CD4-positive, CD25-positive, alpha-beta regulatory T cell (primary cell): ENCODE measurements at places on chromosomes 5 and 9.

GRCh38 chr9:108811944-108812343, 43.8 kb downstream of the ACTL7B start:
- H3K27ac ChIP-seq = no peak overlapping the region
- no peak for DNase-seq
- H3K4me3 ChIP-seq = no peak overlapping the region
- H3K27me3 ChIP-seq = peaks cover 6% of the 10 kb centered on the region

DNA sequence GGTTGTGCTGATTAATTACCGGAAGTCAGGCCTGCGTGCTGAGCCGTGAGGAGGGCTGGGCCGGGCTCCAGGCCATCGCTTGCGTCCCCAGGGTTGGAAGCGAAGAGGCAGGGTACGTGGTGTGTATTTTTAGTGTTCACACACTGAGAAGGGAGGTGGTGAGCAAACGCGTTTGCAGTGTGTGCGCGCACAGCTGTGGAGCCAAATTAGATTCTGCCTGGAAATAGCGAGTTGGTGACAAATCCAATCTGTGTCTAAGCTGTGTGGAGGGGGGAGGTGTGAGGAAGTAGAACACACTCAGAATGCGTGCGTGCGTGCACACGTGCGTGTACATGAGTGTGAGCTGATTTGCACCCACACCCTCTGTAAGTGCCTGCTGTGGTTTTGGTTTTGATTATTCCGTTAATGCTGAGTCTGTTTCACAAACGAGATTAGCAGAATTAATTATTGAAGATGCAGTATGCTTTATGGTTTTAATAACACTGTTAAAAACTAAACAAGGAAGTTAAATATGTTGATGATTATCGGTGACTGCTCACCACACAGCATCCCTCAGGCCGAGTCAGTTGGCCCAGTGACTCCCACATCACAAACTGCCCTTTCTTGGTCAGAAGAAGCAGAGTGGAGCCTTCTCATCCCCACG, 111.8 kb upstream of the FCN2 start:
- H3K27me3 ChIP-seq = no peaks in the 10 kb centered on the region
- no peaks in the 10 kb centered on the region for H3K36me3 ChIP-seq
- no peak overlapping the region for H3K27ac ChIP-seq
- H3K4me1 ChIP-seq = no peaks in the 10 kb centered on the region
- H3K4me3 ChIP-seq = no peak overlapping the region

DNA sequence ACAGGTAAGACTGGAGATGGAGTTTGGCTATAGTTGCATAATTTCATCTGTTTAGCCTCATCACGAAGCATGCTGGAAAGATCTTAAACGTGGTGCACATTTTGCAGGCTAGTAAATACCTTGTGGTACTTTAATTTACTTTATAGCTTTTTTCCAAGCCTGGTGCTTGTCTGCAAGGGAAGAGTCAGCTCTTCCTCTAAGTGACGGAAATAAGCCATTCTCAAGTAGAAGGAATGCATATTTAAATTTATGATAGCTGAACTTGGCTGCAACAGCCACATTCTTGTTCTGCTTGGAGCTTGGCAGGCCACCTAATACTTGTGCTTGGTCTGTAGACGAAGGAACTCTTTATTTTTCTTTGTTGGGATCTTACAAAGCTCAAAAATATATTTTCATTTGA, 188.0 kb upstream of the PIK3R1 start:
- no peaks in the 10 kb centered on the region for H3K27me3 ChIP-seq
- no peaks in the 10 kb centered on the region for H3K4me1 ChIP-seq
- no peaks in the 10 kb centered on the region for H3K36me3 ChIP-seq

GRCh38 chr5:107510125-107510524, 160.6 kb downstream of the EFNA5 start:
- DNase-seq = no peak
- H3K4me3 ChIP-seq = no peak overlapping the region
- peaks cover 5% of the 10 kb centered on the region for H3K27me3 ChIP-seq
- H3K36me3 ChIP-seq = no peaks in the 10 kb centered on the region
- no peak overlapping the region for H3K27ac ChIP-seq

GRCh38 chr5:136631186-136631585, 265.8 kb upstream of the TRPC7 start:
- no peak for DNase-seq
- H3K36me3 ChIP-seq = no peaks in the 10 kb centered on the region

GRCh38 chr9:131310833-131311554, 21.5 kb downstream of the PLPP7 start:
- no peaks in the 10 kb centered on the region for H3K27me3 ChIP-seq
- H3K27ac ChIP-seq = no peak overlapping the region
- DNase-seq = peak; percentile 70
- H3K4me1 ChIP-seq = peaks cover 10% of the 10 kb centered on the region
- peak overlapping the region; percentile 52 for H3K4me3 ChIP-seq
